Activated CD8-positive, alpha-beta memory T cell treated with anti-CD3 and anti-CD28 coated beads for 1 hour (primary cell): ENCODE measurements at places on chromosomes 7 and 10.

DNA sequence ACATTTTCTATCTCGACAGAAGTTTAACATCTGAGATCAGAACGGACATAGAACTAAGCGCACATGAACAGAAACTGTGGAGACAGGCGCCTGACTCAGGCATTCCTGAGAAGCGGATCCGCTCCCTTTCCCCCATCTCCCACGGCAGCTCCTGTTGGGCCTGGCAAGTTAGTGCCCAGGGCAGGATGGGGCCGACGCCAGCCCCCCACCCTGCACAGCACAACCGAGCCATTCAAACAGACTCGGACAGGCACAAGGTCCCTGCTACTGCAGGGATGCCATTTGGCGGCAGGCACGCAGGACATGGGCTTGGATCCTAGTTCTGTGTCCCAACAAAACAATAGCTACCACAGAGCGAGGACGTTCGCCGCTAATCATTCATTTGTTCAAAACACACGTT is 271.8 kb downstream of the USP6NL start:
- DNase-seq = no peak

DNA sequence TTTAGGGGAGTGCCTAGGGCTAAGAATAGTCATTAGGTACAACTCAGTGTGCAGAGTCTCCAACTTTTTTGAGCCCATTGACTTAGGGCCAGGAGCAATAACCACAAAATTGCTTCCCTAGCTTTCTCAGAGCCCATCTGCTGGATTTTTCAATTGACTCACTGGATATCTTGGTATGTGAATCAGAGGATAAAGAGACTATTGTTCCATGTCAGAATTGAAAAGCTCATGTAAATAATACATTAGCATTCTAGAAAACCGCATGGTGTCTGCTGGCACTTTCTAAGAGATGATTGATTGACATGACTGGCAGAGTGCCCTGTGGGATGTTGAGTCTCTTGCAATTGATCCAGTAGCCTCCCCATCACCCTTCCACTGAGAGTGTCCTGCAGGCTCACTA is 246.2 kb downstream of the CCDC7 start:
- no peak for DNase-seq

- DNase-seq = no peak
These were observed 72.1 kb downstream of the ARMC3 start for GRCh38 chr10:22999942-23000341.

DNA sequence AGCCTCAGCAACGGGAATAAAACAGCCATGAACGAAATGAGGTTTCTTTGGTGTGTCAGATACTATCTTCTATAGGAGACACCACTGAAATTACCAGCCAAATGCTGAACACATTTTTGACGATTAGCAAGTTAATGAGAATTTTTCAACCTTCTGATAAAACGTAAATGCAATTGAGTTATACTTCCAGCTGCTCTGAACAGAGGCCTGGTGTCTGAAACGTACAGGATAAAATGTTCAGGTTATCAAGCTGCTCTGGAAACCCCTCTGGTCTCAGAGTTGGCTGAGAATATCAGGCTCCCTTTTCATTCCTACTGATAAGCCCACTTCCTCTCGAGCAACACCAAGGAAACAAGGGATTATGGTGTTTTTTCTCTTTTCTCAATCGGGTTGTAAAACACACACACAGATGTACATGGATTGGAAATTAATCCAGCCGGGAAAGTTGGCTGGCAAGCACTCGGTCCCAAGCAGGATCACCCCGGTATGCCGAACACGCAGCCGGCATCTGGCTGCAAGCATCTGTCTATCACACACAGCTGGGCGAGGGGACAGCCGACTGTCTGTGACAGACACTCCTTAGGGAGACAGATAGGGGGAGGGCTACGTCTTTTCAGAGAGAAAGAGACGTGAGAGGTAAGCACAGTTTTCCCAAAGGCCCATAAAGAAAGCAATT is 171.8 kb downstream of the PRKAG2 start:
- DNase-seq = no peak

- peak; percentile 15 for DNase-seq
These were observed 44.1 kb downstream of the SFTPD start for GRCh38 chr10:79904671-79905321.

GRCh38 chr10:104300002-104300735 is 31.2 kb downstream of the GSTO2 start:
- no peak for DNase-seq

GRCh38 chr7:6571160-6571779 is 6.0 kb upstream of the ZDHHC4 start:
- DNase-seq = no peak

- peak; percentile 22 for DNase-seq
These were observed 48.4 kb downstream of the SHH start for GRCh38 chr7:155763691-155764437.

DNA sequence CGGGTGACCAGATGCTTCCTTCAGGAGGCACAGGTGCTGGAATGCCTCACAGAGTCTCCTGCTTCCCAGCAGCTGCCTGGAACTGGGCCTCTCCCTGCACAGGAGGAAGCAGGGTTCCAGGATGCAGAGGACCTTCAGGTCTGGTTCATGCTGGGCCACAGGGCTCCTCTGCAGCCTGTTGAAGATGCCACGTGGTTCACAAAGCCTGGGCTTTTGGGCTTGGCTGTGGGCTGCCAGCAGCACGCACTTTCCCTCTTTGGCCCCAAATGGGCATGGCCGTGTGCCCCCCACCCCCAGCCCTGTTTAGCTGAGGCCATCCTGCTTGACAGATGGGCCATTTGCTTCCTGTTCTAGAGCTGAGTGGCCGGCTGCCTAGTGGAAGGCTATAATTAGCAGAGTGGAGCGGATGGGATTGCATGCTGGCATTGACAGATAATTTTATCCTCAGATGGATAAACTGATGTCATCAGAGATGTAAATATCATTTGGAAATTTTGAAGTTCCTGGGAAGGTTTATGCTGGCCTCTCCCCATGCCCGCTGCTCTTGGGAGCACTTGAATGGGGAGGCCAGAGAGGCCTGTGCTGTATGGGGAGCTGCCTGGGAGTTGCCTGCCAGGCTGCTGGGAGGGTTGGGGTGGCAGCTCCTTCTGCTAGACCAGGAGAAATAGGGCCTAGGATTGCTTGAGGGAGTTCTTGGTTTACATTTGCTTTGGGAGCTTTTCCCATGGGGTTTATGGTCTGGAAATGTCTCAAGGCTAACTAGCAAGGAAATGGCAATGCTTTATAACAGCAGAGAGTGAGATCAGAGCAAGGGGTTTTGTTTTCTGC is 28.2 kb downstream of the TSPAN15 start:
- no peak for DNase-seq

- no peak for DNase-seq
These were observed 130.7 kb upstream of the SH2B2 start for GRCh38 chr7:102155821-102156441.

DNA sequence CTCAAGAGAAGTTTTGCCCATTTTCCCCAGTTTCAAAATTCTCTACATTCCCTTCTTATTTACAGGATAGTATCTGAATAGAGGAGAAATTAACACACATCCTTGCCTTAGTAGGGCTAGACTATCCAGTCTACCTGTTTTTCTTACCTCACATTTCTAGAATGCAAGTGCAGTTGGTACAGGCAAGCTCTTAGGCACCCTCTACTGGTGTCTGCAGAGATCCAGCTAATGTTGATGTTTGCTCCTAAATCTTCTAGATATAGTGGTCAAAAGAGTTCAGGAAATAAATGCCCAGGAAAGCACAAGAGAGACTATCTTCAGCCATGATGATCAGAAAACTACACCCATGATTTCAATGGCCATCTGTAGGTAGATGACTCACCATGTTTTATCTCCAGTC is 205.3 kb downstream of the HTR7 start:
- no peak for DNase-seq

DNA sequence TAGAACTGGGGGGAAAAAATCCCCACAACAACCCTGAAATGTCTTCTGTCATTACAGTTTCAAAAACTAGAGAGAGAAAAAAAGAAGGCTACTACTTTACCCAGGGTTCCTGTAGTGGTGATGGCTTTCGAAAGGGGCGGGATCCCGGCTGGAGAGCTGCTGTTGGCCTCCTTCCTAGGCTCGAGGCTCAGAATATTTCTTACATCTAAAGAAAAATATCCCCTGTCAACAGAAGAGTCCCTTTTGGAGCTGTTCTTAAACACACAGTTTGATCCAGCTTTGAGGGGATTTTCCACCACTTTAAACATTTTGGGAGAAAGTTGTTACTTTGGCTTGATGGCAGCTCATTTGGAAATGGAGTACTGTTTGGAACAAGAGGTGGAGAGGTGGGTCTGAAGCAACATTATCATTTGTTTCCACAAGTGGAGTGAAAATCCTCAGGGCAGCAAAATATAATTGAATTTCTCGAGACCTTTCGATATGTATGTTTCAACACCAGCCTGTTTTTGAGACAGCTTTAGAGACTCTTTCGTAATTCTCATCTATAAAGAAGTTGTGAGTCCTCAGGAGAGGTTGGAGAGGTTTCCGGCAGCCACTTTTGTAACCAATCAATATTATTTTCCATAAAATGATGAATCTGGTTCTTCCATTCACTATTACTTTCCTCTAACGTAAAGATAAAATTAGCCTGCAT is 5.1 kb downstream of the HOXA13 start:
- DNase-seq = no peak

- DNase-seq = no peak
These were observed 66.0 kb downstream of the IPMK start for GRCh38 chr10:58201704-58202103.

GRCh38 chr7:12633582-12633981 is 53.9 kb upstream of the ARL4A start:
- no peak for DNase-seq

GRCh38 chr7:37297546-37297945 is 151.1 kb downstream of the ELMO1 start:
- no peak for DNase-seq

DNA sequence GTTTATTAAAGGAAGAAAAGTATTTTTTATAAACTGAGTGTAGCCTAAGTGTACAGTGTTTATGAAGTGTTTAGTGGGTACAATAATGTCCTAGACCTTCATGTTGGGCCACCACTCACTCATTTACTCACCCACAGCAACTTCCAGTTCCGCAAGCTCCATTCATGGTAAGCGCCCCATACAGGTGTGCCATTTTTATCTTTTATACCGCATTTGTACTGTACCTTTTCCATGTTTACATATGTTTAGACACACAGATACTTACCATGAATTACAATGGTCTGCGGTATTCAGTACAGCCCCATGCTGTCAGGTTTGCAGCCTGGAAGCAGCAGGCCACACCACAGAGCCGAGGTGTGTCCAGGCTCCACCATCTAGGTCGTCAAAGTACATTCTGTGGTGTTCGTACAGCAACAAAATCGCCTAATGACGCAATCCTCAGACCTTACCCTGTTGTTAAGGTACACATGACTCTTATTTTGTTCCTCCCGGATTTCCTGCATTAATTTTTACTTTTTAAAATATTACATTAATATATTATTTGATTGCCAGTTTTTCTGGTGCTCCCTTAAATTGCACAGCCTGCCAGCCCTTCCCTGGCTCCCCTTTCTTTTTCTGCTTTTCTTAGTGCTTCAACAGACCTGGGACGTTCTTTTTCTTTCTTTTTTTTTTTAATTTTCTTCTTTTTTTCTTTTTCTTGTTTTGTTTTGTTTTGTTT is 881 bp upstream of the SSBP1 start:
- no peak for DNase-seq

DNA sequence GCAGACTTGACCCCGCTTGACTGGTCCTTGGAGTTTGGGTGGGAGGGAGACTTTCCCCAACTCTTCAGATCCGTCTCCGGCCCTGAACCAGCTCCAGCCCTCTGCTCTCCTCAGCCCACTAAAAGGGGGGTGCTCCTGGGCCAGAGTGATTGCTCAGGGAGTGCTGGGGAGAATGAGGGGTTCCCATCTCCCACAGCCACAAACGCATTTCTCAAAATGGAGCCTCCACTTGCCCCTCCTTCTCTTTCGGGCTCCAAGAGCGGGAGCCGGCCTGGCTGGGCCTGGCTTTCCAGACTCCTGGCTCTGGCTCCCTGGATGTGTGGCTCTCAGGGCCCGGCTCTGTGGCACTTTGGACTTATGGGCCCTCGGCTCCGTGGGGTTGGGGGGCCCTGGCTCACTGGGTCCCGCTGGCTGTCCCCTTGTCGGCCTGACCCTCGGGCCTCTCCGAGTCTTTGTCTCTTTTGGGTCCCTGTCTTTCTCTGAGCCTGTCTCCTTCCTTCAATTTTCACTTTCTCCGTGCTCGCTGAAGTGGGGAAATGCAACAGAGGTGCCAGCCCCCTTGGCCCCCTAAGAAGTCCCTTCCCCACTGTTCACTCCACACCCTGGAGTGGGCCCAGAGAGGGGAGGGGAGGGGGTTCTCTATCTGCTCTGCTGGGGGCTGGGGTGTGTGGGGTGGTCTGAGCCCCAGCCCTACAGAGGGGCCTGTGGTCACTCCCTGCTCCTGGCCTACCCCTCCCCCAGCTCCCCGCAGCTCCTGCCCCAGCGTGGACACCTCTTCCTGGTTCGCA is 713 bp downstream of the LZTS2 start:
- DNase-seq = no peak

- DNase-seq = no peak
These were observed 127.9 kb downstream of the FAM53B start for GRCh38 chr10:124616040-124616835.

DNA sequence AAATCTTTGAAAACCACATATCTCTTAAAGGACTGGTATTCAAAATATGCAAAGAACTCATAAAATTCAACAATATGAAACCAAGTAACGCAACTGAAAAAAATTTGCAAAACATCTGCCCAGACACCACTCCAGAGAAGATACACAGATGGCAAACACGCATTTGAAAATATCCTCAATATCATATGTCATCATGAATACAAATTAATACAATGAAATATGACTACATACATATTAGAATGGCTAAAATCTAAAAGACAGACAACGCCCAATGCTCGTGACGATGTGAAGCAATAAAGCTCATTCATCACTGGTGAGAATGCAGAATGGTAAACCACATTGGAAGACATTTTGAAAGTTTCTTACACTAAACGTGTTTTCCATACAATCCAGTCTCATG is 770.1 kb upstream of the CELF2 start:
- DNase-seq = no peak

DNA sequence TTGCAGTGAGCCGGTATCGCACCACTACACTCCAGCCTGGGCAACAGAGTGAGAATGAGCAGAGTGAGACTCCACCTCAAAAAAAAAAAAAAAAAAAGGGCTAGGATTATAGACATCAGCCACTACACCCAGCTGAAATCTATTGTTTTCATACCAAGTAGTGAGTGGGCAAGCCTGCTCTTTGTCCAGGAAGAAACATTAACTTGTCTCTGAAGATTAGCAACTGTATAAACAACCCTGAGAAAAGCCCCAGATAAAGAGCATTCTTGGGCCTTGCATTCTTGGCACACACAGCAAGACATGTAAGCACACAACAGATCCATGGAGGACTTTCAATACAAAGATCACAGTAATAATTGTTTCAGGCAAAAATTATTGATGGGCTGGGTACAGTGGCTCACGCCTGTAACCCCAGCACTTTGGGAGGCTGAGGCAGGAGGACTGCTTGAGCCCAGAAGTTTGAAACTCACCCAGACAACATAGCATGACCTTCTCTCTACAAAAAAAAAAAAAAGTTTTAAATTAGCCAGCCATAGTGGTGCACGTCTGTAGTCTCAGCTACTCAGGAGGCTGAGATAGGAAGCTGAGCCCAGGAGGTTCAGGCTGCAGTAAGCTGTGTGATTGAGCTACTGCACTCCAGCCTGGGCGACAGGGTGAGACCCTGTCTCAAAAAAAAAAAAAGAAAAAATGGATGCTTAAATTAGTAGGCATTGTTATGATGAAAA is 4.4 kb downstream of the PSPH start:
- no peak for DNase-seq

- DNase-seq = no peak
These were observed 20.1 kb downstream of the CCSER2 start for GRCh38 chr10:84348447-84348846.
